Progenitor cell of endocrine pancreas (in vitro differentiated cells): ENCODE measurements at places on chromosomes 3 and 15. TPM values are rescaled to one million over a fixed set of nuclear protein-coding genes. Genes with fewer than 3 reads are reported as not detected.

- no peak overlapping the region for H3K27ac ChIP-seq
- no peaks in the 10 kb centered on the region for H3K27me3 ChIP-seq
- no peak for DNase-seq
Measured at GRCh38 chr3:1346386-1346785, 253.6 kb downstream of the CNTN6 start.

- no peaks in the 10 kb centered on the region for H3K36me3 ChIP-seq
- no peaks in the 10 kb centered on the region for H3K27me3 ChIP-seq
- no peak overlapping the region for H3K4me3 ChIP-seq
- peaks cover 5% of the 10 kb centered on the region for H3K4me1 ChIP-seq
Measured at GRCh38 chr3:160707187-160707794, 30.3 kb downstream of the ARL14 start.

The CD86 gene
- not detected in 2 replicates for total RNA-seq

DNA sequence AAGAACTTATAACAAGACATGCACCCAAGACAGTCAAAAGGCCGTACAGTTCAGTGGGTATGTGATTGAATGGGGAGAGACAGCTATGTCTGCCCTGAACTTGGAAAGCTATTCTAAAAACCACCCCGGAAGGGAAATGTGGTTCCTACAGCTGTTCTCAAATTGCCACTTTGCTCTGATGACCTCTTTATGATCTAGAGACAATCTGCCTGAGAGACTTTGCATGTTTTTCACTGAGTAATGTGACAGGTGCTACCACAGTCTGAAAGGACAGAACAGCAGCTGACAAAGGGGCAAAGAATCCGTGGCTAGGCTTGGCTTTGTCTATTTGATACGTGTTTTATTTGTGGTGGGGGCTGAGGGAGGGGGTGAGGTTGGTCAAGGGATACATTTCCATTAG lies 148.3 kb upstream of the NPHP3 start:
- H3K36me3 ChIP-seq: no peaks in the 10 kb centered on the region
- H3K27ac ChIP-seq: no peak overlapping the region
- no peak overlapping the region for H3K4me3 ChIP-seq
- no peaks in the 10 kb centered on the region for H3K27me3 ChIP-seq
- DNase-seq: no peak

GRCh38 chr15:68574046-68574445 lies 4.7 kb upstream of the CORO2B start:
- H3K27ac ChIP-seq: no peak overlapping the region
- H3K27me3 ChIP-seq: peaks cover 68% of the 10 kb centered on the region
- no peak for DNase-seq
- H3K36me3 ChIP-seq: no peaks in the 10 kb centered on the region
- peaks cover 4% of the 10 kb centered on the region for H3K4me1 ChIP-seq
- H3K4me3 ChIP-seq: no peak overlapping the region

GRCh38 chr3:157156837-157157635 lies 2.9 kb downstream of the CCNL1 start:
- H3K4me1 ChIP-seq: peaks cover 48% of the 10 kb centered on the region
- H3K4me3 ChIP-seq: peak overlapping the region; percentile 85
- peak overlapping the region; percentile 48 for H3K27ac ChIP-seq
- H3K27me3 ChIP-seq: no peaks in the 10 kb centered on the region
- peaks cover 36% of the 10 kb centered on the region for H3K36me3 ChIP-seq

DNA sequence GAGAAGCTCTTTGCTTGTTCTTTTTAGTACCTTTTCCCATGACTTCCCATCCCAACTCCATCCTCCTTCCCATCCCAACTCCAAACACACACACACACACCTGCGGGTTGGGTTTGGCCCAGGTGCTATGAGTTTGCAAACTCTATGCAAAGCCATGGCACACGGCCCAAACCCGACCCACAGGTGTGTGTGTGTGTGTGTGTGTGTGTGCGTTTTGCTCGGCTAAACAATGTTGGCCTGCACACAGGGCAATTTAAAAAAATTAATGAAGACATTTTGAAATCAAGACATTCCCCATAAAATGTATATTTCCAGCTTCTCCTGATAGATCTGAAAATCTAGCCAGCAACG lies 103.7 kb upstream of the TLE3 start:
- H3K4me3 ChIP-seq: no peak overlapping the region
- H3K4me1 ChIP-seq: peaks cover 21% of the 10 kb centered on the region
- no peak overlapping the region for H3K27ac ChIP-seq
- no peaks in the 10 kb centered on the region for H3K36me3 ChIP-seq

DNA sequence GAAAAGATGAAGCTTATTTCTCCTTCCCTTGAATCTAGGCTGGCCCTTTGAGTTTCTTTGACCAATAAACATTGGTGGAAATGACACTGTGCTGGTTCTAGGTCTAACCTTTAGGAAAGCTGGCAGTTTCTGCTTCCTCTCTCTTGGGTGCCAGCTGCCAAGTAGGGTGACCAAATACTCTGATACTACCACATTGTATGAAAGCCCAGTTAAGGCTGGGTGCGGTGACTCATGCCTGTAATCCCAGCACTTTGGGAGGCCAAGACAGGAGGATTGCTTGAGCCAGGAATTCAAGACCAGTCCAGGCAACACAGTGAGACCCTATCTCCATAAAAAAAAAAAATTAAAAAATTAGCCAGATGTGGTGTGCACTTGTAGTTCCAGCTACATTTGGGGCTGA lies 320.7 kb downstream of the ZNF621 start:
- H3K27ac ChIP-seq: no peak overlapping the region
- DNase-seq: no peak
- no peaks in the 10 kb centered on the region for H3K27me3 ChIP-seq

- peaks cover 26% of the 10 kb centered on the region for H3K4me1 ChIP-seq
- H3K27me3 ChIP-seq: no peaks in the 10 kb centered on the region
- H3K27ac ChIP-seq: peak overlapping the region; percentile 40
- DNase-seq: peak; percentile 18
- no peaks in the 10 kb centered on the region for H3K36me3 ChIP-seq
Measured at GRCh38 chr3:44235604-44236484, 5.8 kb upstream of the TOPAZ1 start.

The PPP2R3A gene
- total RNA-seq: 32.3 and 35.0 TPM in 2 replicates

The COX17 gene
- total RNA-seq: 29.9 and 35.4 TPM in 2 replicates

DNA sequence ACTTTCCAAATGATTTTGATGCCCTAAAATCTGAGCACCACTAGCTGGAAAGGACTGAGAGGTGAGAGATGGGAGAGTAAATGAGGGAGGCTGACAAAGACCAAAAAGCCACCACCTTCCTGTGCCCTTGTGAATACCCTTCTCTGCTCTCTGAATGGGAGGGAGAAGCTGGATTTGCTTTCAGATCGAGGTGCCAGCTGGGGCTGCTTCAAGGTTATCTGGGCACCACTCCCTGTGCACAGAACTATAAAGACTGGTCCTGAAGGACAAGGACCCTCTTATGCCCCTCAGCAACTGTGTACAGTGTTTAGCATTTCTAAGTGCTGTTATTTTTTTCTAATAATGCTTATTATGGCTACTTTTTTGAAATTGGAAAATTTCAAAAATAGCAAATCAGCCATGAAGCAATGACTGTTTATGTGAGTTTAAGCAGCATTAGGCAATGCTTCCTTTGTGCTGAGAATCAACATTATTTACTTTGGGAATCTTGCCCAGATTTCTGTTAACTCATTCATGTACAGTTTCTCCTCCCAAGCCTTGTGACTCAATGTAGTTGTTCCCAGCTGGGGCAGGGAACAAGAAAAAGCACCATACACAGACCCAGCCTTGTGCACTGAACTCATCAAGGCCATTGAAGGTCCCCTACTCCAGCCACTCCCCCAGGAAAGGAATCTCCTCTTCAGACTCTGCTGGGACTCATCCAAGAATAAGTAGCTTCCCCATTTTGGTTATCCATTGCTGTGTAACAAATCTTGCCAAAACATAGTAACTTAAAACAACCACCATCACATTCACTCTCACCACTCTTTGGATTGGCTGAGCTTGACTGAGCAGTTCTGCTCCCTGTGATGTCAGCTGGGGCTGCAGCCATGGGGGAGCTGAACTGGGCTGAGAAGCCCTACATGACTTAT lies 37.3 kb upstream of the CDV3 start:
- H3K4me3 ChIP-seq: no peak overlapping the region
- DNase-seq: no peak
- peaks cover 8% of the 10 kb centered on the region for H3K4me1 ChIP-seq
- no peaks in the 10 kb centered on the region for H3K27me3 ChIP-seq

DNA sequence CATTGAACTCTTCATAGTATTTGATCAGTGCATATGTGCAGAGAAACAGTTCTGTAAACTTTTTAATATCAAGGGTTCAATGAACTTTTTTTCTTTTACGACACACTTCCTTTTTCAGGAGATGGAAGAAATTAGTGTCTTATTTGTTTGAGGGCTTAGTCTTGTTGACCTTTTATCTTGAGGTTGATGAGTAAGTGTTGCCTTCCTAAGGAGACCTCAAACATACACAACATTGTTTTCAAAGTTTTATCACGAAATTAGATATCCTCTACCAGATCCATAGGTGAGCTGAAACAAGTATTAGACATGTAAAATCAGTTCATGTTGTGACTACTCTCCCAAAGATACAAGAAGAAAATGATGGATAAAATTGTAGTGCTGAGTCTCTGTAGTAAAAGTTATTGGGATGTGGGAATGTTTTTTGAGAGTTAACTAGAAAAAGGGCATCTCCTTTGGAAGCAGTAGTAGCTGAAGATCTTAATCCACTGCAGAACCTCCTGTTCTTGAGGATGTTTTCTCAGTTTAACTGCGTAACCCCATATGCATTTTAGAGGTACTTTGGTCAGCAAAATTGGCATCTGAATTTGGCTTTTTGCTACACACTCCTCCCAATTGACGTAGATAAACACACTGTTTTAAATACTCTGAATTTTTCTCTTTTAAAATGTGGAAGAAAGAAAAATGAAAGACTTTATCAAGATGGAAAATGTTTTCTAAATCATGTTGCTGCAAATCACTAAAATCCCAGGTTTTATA lies 116.8 kb downstream of the GALK2 start:
- peaks cover 21% of the 10 kb centered on the region for H3K36me3 ChIP-seq
- H3K4me3 ChIP-seq: no peak overlapping the region
- peaks cover 4% of the 10 kb centered on the region for H3K4me1 ChIP-seq
- no peak for DNase-seq
- no peaks in the 10 kb centered on the region for H3K27me3 ChIP-seq
- no peak overlapping the region for H3K27ac ChIP-seq

The CMTM7 gene
- total RNA-seq: 24.6 and 29.6 TPM in 2 replicates

The CPNE4 gene
- 4.6 and 5.5 TPM in 2 replicates for total RNA-seq

The MEX3B gene
- 21.9 and 22.4 TPM in 2 replicates for total RNA-seq

- no peak overlapping the region for H3K4me3 ChIP-seq
- H3K4me1 ChIP-seq: no peaks in the 10 kb centered on the region
- H3K36me3 ChIP-seq: no peaks in the 10 kb centered on the region
- H3K27ac ChIP-seq: no peak overlapping the region
- no peak for DNase-seq
Measured at GRCh38 chr15:38541026-38541425, 23.6 kb downstream of the RASGRP1 start.

The SLITRK3 gene
- not detected in 2 replicates for total RNA-seq

The MGA gene
- total RNA-seq: 64.0 and 71.2 TPM in 2 replicates

DNA sequence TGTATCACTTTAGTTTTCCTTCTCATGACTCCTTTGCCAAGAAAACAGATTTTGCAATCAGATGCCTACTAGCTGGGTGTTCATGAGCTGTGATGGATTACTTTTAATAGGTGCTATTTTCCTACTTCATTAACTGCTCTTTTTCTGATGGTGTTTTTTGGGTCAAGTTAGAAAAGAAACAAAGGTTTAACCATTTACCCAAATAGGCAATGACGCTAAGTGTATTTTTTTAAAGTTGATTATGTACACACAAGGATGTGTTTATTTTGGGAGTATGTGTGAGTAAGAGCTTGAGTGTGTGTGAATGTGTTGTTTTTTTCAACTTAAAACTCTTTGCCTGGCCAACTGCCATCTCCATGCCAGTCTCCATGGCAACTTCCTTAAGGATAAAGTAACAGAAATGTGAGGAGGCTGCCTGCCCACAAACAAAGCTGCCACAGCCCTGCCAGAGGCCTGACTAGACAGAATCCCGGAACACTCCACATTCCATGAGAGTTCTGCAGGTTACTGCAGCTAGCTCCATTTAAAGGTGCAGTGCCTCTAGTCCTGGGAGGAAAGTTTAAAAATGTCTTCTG lies 215.6 kb upstream of the RBMS3 start:
- no peak for DNase-seq
- no peaks in the 10 kb centered on the region for H3K27me3 ChIP-seq
- peak overlapping the region; percentile 63 for H3K27ac ChIP-seq
- no peak overlapping the region for H3K4me3 ChIP-seq
- H3K4me1 ChIP-seq: peaks cover 7% of the 10 kb centered on the region

- no peak for DNase-seq
- no peaks in the 10 kb centered on the region for H3K27me3 ChIP-seq
- no peak overlapping the region for H3K4me3 ChIP-seq
- H3K4me1 ChIP-seq: peaks cover 2% of the 10 kb centered on the region
- H3K36me3 ChIP-seq: no peaks in the 10 kb centered on the region
- no peak overlapping the region for H3K27ac ChIP-seq
Measured at GRCh38 chr3:64290161-64290560, 64.9 kb upstream of the PRICKLE2 start.

The GAP43 gene
- total RNA-seq: 9.6 and 11.7 TPM in 2 replicates

- peaks cover 3% of the 10 kb centered on the region for H3K4me1 ChIP-seq
- no peak overlapping the region for H3K4me3 ChIP-seq
- no peaks in the 10 kb centered on the region for H3K27me3 ChIP-seq
- no peak for DNase-seq
- no peaks in the 10 kb centered on the region for H3K36me3 ChIP-seq
Measured at GRCh38 chr3:85475346-85475745, 516.6 kb downstream of the CADM2 start.

DNA sequence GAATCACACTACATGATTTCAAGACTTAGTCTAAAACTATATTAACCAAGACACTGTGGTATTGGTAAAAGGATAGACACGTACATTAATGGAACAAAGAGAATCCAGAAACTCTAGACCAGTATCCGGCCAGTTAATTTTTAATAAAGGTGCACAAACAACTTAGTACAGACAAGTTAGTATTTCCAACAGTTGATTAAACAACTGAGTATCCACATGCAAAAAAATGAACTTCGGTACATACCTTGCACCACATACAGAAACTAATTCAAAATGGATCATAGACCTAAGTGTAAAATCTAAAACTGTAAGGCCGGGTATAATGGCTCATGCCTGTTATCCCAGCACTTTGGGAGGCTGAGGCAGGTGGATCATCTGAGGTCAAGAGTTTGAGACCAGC lies 46.6 kb upstream of the DUSP7 start:
- H3K27ac ChIP-seq: no peak overlapping the region
- no peak for DNase-seq
- H3K4me1 ChIP-seq: no peaks in the 10 kb centered on the region

GRCh38 chr3:186340204-186340603 lies 21.8 kb downstream of the DGKG start:
- H3K4me3 ChIP-seq: no peak overlapping the region
- no peak overlapping the region for H3K27ac ChIP-seq
- no peak for DNase-seq
- no peaks in the 10 kb centered on the region for H3K36me3 ChIP-seq
- peaks cover 11% of the 10 kb centered on the region for H3K27me3 ChIP-seq
- H3K4me1 ChIP-seq: no peaks in the 10 kb centered on the region
